Panc1 (cell line): ENCODE measurements at places on chromosomes 6 and 20. TPM values are rescaled to one million over a fixed set of nuclear protein-coding genes. Genes with fewer than 3 reads are reported as not detected.
A peak's percentile ranks its signal among the peaks of the same experiment; 100 is the strongest.

The YTHDF1 gene
- 43.0 TPM for total RNA-seq

DNA sequence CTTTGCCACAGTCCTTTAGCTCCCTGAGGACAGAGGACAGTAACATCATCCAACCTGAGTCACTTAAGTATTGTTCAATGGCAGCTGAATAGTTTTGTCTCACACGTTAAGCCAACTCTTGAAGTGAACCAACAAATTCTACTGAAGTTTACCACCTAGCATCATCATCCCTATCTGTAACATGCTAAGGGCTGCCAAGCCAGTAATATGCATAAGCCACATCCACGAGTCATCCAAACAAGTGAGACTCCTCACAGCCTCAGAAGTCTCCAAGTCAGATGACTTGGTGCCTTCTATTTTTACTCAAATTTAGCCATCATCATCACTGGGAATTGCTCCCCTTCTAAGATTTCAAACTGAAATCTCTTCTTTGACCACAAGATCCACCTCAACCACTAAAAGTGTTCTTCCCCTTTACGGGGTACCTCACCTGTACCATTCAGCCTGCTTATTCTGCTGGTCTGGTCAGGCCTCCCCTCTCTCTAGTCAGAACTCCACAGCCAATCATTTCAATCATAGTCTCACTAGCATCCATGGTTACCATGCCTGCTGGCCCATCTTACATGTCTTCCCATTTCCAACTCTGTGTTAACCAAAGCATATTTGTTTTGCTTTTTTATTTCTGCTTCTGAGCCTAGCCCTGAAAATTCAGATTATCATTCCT, 73.7 kb downstream of the DTNBP1 start:
- H3K36me3 ChIP-seq = no peaks in the 10 kb centered on the region
- H3K27ac ChIP-seq = no peak overlapping the region
- H3K4me3 ChIP-seq = no peak overlapping the region

DNA sequence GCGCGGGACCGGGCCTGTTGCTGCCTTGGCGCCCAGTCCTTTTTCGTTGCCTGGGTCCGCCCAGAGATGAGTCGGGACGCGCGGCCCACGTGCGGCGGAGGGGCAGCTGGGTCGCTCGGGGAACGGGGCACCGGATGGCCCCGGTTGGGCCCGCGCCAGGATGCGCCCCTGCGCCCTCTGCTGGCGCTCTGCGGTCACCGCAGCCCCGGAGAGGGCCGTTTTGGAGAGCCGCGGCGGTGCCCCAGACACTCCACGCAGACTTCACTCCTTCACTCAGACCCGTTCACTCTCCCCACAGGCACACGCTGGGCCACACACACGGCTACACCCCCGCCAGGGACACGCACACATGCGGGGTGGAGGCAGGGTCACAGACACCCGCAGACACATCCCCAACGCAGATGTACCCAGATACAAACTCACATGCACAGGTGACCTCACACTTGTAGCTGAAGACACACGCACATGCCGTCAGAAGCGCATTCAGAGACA, 38.8 kb downstream of the SRC start:
- no peaks in the 10 kb centered on the region for H3K27me3 ChIP-seq
- DNase-seq = no peak
- peaks cover 12% of the 10 kb centered on the region for H3K4me1 ChIP-seq
- no peak overlapping the region for H3K27ac ChIP-seq
- H3K4me3 ChIP-seq = no peak overlapping the region

DNA sequence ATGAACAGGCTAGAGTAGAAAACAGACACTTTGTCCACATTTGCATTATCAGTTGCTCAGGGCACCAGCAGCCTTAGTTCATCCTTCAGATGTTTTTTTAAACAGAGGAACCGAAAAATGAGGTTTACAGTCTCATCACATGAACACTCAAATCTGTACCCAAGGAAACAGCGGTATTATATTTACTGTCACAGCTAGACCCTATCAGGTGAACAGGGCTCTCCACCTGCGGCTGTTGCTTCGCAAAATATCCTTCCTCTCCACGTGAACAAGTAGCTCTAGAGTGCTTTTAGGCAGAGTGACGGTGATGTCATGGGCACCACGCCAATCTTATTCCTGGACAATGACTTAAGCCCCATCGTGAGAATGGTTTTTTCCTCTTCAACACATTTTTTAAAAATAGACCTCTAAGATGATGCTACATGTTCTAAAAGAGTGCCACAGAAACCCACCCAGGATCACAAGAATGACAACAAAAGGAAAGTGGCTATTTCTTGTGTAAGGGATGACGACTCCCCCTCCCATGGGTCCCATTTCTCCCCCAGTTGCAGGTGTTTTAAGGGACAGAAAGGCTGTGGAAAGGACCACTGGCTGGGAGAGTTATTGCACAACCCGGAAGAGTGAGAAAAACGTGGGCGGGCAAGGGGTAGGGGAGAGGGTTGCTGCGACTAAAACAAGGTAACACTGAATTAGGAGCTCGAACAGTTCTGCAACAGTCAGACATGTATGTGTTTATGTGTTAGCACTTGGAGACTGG, 77.7 kb downstream of the EFHC1 start:
- H3K27ac ChIP-seq = 0 out of 2 replicates have a peak overlapping the region, but pooled peaks have one; percentile 18
- H3K4me3 ChIP-seq = no peak overlapping the region
- peaks cover 2% of the 10 kb centered on the region; the same call in 1 of the 2 replicates for H3K4me1 ChIP-seq
- DNase-seq = no peak

The VGLL2 gene
- total RNA-seq = not detected

The TINAG gene
- not detected for total RNA-seq

DNA sequence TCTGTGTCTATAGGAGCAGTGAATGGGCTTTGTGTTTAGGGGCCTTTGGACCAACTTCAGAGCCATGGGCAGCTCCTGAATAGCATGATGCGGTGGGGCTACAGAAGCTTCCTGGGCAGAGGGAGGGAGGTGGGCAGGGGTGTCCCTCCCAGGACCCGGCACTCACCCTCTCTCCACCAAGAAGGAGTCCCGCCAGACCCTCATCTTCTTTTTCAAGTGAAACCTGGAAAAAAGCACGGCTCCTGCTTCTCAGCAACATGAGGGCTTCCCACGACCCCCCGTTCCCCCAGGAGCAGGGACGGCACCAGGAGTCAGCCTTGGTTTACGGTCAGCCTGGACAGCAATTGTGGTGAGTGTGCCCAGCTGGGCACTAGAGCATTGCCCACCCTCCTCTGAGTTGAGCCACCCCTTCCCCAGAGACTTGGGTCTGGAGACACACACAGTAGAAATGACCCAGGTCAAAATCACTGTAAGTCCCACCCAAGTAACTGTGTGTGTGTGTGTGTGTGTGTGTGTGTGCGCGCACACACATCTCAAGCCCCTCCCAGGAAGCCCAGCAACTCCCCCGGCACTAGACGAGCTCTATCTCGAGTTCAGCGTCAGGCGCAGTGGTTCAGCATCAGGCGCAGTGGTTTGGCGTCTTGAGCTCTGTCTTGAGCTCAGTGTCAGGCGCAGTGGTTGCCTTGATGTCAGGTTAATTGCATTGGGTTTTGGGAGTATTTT, 108.2 kb downstream of the SULF2 start:
- no peaks in the 10 kb centered on the region for H3K4me1 ChIP-seq
- H3K36me3 ChIP-seq = no peaks in the 10 kb centered on the region
- H3K4me3 ChIP-seq = no peak overlapping the region
- DNase-seq = no peak
- H3K27me3 ChIP-seq = no peaks in the 10 kb centered on the region

GRCh38 chr6:159324596-159324995, 155.4 kb downstream of the FNDC1 start:
- H3K36me3 ChIP-seq = no peaks in the 10 kb centered on the region
- H3K27me3 ChIP-seq = peaks cover 4% of the 10 kb centered on the region; the same call in 1 of the 2 replicates
- no peak for DNase-seq
- H3K4me1 ChIP-seq = no peaks in the 10 kb centered on the region
- H3K27ac ChIP-seq = no peak overlapping the region

The CLPSL1 gene
- total RNA-seq = not detected

DNA sequence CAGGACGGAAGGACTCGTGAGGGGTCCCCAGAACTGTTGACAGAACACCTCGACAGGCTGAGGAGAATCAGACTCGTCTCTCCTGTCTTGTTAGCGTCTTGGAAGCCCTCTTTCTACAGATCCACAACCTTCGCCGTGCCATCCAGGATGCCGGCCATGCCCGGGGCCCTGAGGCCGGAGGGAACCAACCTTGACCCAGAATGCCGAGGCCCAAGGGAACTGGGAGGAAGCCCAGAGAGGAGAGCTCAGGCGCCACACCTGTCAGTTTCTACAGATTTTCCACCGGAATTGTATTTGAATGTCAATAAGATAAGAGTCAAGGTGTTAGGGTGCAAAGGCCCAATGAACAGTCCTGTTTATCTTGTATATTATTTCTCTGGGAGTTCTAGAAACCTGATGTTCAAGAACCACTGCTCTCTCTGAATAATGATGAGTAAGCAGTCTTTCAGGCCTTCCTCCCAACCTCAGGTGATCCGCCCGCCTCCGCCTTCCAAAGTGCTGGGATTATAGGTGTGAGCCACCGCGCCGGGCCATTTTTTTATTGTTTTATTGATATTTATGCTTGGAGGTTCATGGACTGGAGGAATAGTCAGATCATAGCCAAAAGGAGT, 799 bp upstream of the ME1 start:
- H3K4me3 ChIP-seq = peak overlapping the region; percentile 66
- H3K36me3 ChIP-seq = no peaks in the 10 kb centered on the region
- peak overlapping the region; percentile 82 for H3K27ac ChIP-seq
- peaks cover 9% of the 10 kb centered on the region; the same call in 1 of the 2 replicates for H3K4me1 ChIP-seq
- DNase-seq = no peak
- H3K27me3 ChIP-seq = no peaks in the 10 kb centered on the region

The DNMT3B gene
- total RNA-seq = 3.5 TPM

The GJA10 gene
- total RNA-seq = not detected

- H3K4me1 ChIP-seq = no peaks in the 10 kb centered on the region
- H3K4me3 ChIP-seq = no peak overlapping the region
- H3K36me3 ChIP-seq = no peaks in the 10 kb centered on the region
- DNase-seq = no peak
- H3K27me3 ChIP-seq = peaks cover 8% of the 10 kb centered on the region
- H3K27ac ChIP-seq = no peak overlapping the region
Measured at GRCh38 chr6:33080127-33081089, 4.6 kb downstream of the HLA-DPB1 start.
